IMR-90 (cell line): ENCODE measurements at places on chromosomes 1 and 21. TPM values are rescaled to one million over a fixed set of nuclear protein-coding genes. Genes with fewer than 3 reads are reported as not detected.

ERG gene
- total RNA-seq = not detected in 2 replicates

DMRTA2 gene
- not detected in 2 replicates for total RNA-seq

PLPPR4 gene
- total RNA-seq = 6.4 and 7.0 TPM in 2 replicates

ADGRB2 gene
- 2.2 and 2.5 TPM in 2 replicates for total RNA-seq

CLCA4 gene
- total RNA-seq = not detected in 2 replicates

SLAMF1 gene
- total RNA-seq = not detected in 2 replicates

SERTAD4 gene
- under 0.01 TPM in 2 replicates for total RNA-seq

KRTAP10-1 gene
- not detected in 2 replicates for total RNA-seq

CEP170 gene
- total RNA-seq = 151 and 196 TPM in 2 replicates

LCE1C gene
- total RNA-seq = not detected in 2 replicates

DENND2D gene
- total RNA-seq = 0.83 and 0.90 TPM in 2 replicates

DNA sequence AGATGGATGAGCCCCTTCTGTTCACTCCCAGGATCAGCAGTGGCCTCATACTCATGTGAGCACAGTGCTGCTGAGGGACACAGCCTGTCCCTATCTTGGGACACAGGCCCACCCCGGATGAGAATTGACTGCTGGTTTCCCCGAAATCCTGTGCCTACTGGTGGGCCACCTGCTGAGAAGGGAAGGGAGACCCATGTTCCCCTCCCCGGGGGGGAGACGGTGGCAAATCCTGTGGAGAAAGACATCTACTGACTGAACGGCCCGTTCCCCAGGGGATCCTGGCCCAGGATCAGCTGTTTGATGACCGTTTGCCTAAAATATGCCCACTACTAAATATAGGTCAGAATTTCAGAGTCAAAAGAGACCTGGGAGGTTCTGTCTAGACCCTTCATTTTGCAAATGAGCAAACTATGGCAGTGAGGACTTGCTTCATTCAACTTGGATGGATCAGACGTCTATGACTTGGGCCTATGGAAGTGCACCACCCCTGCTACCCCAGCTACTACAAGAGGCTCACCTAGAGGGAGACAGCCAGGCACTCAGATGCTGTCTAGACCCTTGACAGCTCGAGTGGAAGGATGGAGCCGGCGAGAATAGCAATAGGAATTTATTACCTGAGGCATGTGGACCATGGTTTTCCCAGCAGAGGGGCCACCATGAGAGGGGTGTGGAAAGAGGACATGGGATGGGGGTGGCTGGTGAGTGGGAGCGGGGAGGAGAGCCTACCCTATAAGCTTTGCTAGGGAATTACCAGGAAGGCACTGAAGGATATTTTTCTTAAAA, 15.6 kb upstream of the THEMIS2 start:
- DNase-seq = no peak

GRCh38 chr21:22020221-22020620, 1022.0 kb downstream of the NCAM2 start:
- no peak for DNase-seq

DNA sequence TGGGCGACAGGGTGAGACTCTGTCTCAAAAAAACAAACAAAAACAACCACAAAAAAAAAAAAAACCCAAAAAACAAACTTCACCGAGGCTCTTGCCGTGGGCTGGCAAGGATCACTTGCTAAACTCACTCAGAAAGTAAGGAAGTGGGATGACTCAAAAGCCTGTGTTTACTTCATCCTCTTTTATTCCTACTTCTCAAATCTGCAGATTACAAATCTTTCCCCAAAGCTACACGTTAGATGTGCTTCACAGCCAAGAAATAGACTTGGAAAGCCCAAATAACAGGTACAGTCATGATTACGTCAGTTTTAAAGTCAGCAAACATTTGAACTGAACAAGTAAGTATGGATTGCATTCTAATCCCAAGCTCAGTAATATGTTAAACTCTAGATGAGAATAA, 359.3 kb downstream of the ADGRL2 start:
- peak; percentile 67 for DNase-seq

GRCh38 chr21:45122432-45123132, 48.2 kb downstream of the ADARB1 start:
- DNase-seq = no peak

DNA sequence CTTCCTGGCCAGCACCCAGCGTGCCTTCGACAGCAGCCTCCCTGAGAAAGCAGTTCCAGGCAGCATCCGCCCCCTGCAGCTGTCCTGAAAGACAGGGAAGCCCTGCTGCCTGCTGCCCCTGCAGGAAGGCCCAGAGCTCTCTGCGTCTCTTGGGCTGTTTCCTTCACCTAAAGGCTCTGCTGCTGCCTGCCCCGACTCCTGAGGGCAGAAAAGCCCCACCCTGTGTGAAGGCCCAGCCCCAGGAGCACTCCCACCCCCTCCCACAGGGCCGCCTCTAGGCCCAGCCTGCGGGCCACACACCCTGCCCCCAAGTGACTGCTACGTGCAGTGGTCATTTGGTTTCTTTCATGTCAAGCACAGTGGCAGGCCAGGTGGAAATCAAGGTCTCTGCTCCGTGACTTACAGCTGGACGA, 12.4 kb downstream of the RIPK4 start:
- DNase-seq = no peak

- DNase-seq = no peak
Observed at GRCh38 chr1:64505232-64505943, 35.5 kb downstream of the CACHD1 start.

DNA sequence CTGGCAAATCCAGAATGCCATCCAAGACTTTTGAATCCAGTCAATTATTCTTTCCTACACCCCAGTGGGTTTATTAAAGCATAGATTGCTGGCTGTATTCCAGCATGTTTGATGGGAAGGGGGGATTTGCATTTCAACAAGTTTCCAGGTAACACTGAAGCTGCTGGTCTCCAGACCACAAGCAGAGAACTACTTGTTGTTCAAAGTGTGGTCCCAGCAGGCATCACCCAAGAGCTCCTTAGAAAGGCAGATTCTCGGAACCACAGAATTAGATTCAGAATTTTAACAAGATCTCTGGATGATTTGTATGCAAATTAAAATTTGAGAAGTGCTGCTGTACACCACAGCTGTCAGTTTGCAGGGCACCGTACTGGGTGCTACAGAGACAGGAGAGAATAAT, 216.3 kb upstream of the FAM78B start:
- no peak for DNase-seq

- DNase-seq = no peak
Observed at GRCh38 chr21:36606287-36606982, 92.5 kb upstream of the SIM2 start.

- peak; percentile 34 for DNase-seq
Observed at GRCh38 chr1:206770531-206771337, at the start of gene IL19. IL19 (plus strand) TSS chr1:206770773; CDS start chr1:206836663, 65,890 bp downstream.

- DNase-seq = peak; percentile 66
Observed at GRCh38 chr1:66764994-66765578, 12.8 kb downstream of the DYNLT5 start.

GRCh38 chr1:171252482-171252881, 4.2 kb downstream of the FMO1 start:
- DNase-seq = no peak

GRCh38 chr1:222910699-222911098, 95.9 kb downstream of the DISP1 start:
- DNase-seq = peak; percentile 60

- DNase-seq = no peak
Observed at GRCh38 chr1:245908543-245908942, 598.5 kb downstream of the SMYD3 start.

GRCh38 chr1:227447531-227447990, 115.8 kb upstream of the ZNF678 start:
- no peak for DNase-seq

DNA sequence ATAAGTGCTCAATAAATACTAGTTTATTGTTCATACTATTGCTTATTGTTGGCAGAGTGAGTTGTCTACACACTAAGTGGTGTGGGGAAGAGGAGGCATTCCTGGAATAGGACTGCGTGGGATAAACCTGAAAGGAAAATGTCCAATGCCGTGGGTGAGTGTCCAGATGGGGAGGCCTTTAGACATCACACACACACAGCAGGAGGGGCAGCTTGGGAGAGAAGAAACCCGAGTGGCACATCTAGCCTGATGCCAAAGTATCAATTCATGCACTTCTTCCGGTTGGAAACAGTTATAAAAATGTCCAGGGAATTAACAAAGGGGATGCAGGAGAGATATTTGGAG, 27.3 kb downstream of the CCN1 start:
- DNase-seq = peak; percentile 53

DNA sequence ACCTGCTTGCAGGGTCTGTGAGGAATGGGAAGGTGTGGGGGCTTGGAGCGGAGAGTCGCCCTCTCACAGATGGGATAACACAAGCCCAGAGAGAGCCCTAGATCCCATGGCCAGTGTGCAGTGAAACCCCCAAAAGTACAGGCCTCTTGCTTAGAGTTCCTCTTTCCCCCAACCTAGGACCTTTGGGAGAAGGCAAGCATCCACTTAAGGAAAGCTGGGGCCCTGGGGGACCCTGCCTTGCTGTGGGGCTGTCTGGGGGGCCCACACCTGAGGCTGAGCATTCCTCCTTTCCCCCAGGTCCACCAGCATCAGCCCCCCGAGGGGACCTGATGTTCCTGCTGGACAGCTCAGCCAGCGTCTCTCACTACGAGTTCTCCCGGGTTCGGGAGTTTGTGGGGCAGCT, 1.1 kb downstream of the VWA1 start:
- DNase-seq = no peak

DNA sequence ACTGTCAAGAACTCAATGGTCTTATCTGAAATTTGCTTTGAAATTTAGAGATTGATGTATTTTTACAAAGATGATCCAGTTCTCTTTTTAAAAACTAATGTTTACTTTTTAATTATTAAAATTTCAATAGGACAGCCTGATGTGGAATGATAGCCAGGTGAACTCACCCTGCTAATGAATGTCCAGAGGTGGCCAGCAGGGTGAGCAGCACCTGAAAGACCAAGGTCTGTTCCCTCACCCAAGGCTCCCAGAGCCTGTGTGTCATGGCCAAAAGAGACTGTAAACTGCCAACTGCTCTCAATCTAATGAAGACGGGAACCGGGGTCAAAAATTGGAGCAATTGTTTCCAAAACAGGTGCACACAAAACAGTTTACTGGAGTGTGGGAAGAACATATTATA, 340.4 kb downstream of the DISC1 start:
- no peak for DNase-seq

DNA sequence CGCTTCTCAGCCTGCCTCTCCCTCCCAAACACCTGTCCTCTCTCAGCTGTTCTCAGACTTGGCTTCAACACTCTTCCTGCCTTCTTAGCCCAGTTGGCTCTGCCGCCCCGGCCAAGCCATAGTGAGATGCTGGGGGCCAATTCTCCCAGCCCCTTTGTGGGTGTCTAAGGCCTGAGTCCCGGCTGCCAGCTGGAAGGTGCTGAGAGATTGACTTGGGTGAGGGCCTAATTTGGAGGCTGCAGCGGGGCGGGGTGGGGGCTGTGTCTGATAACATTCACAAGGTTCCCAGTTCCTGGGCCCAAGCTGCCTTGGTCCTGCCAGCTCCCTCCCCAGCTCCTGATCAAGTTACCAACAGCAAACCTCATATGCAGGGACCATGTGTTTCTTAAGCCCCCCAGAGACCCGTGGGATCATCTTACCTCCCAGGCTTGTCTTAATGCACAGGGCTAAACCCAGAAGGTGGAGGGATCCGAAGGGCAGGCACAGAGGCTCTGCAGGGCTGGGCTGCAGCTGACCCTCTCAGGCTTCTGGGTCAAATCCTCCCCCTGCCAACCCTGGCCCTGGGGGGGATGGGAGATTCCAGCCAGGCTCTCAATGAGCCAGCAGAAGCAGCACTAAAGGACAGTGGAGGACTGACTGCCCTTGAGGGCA, 9.8 kb downstream of the INKA2 start:
- no peak for DNase-seq

DNA sequence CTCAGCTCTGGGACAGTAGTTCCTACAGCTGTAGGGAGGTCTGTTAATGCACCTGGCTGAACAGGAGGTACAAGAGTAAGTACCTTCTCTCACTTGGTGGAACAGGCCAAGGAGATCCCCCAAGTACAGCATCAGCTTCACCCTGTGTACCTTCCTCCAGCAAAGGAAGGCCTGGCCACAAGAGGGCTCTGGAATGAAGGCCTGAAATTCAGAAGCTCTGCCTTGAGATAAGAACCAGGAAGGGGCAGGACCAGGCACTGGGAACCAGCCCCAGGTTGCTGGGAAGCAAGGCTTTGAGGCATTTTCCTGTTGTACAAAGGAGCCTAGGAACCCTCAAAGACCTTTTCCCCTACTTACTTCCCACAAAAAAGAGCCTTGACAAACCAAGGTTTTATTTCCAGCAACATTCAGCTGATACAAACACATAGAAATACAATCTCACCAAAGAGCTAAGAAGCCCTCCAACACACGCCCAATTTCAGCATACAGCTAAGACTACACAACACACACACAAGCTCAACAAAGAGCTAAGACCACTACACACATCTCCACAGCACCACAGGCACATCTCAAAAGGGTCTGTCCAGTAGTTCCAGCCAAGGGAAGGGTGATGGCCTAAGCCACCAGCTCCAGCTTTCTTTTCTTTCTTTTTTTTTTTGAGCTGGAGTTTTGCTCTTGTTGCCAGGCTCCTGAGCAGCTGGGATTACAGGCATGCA, 23.5 kb downstream of the F11R start:
- DNase-seq = peak; percentile 64

GRCh38 chr1:159197561-159198557, 6.8 kb upstream of the ACKR1 start:
- DNase-seq = peak; percentile 72

- no peak for DNase-seq
Observed at GRCh38 chr21:42626171-42626570, 27.2 kb upstream of the PDE9A start.

GRCh38 chr1:97837161-97837560, 83.7 kb downstream of the DPYD start:
- no peak for DNase-seq
